ENCODE measurements at places on chromosomes 12 and 14. TPM values are rescaled to one million over a fixed set of nuclear protein-coding genes. Genes with fewer than 3 reads are reported as not detected.

The ASB2 gene
- total RNA-seq, result 93.5 TPM

The GLRX5 gene
- total RNA-seq, result 52.9 TPM

The ADAM20 gene
- total RNA-seq, result 0.29 TPM

The RIN3 gene
- 46.0 TPM for total RNA-seq

The ATP23 gene
- 11.8 TPM for total RNA-seq

The OR4E2 gene
- not detected for total RNA-seq

The ZBTB25 gene
- 21.7 TPM for total RNA-seq

The PRIMA1 gene
- not detected for total RNA-seq

The GPR84 gene
- total RNA-seq, result 0.15 TPM

The ACACB gene
- 7.8 TPM for total RNA-seq

The GAPDH gene
- 7,182 TPM for total RNA-seq

The KRT85 gene
- not detected for total RNA-seq

The STYK1 gene
- 2.0 TPM for total RNA-seq

The BMP4 gene
- total RNA-seq, result not detected

The HAL gene
- 0.40 TPM for total RNA-seq

The SLCO1B1 gene
- not detected for total RNA-seq

The TNS2 gene
- total RNA-seq, result 5.6 TPM

Measured in CD8-positive, alpha-beta memory T cell (primary cell).